Fibroblast of skin of abdomen (primary cell): ENCODE measurements at places on chromosomes 6 and 20.

GRCh38 chr20:49785852-49786175, 26.8 kb upstream of the SLC9A8 start:
- no peak for DNase-seq

- no peak for DNase-seq
Measured at GRCh38 chr6:170173335-170173881, 117.5 kb downstream of the DLL1 start.

DNA sequence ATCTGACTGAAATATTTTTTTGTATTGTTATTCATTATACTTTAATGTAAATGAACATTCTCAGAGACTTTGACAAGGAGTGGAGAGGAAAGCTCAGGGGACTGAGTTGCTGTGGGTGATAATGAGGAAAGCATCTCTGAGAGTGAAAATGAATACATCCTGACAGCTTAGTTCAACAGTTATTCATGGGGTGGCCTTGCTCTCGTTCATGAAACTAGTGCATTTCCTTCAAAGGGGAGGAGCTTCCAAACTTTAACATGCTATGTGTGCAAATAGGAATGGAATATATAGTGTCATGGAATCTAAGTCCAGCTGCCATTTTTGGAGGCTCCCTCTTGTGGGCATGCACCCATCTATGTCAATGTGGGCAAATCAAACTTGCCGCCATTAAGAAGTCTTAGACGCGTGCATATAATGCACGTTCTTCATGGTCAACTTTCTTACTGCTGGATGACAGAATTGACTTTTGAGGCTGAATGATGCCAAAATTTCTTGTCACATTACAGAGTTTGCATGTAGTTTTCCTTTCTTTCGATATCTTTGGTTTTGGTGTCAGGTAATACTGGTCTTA, 124.3 kb upstream of the TMEM170B start:
- DNase-seq = no peak

DNA sequence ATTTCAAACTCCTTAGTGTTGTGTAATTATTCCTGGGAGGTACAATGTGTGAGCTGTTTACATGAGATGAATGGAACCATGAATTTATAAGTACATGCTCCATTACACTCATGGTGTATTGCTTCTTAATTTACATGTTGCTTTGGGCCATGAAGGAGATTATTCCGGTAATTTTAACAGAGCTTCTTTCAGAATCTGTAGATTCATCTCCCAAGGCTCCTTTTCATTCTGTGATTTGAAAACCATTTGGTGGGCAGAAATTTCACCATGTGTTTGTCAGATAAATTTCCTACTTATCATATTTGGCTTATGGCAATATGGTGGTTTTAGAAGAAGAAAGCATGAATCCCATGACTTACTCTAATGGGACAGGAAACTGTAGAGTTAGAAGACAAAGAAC, 421.6 kb upstream of the EYS start:
- no peak for DNase-seq

- no peak for DNase-seq
Measured at GRCh38 chr6:53257533-53257932, 91.2 kb downstream of the ELOVL5 start.
